ENCODE measurements at places on chromosomes 4 and X.

DNA sequence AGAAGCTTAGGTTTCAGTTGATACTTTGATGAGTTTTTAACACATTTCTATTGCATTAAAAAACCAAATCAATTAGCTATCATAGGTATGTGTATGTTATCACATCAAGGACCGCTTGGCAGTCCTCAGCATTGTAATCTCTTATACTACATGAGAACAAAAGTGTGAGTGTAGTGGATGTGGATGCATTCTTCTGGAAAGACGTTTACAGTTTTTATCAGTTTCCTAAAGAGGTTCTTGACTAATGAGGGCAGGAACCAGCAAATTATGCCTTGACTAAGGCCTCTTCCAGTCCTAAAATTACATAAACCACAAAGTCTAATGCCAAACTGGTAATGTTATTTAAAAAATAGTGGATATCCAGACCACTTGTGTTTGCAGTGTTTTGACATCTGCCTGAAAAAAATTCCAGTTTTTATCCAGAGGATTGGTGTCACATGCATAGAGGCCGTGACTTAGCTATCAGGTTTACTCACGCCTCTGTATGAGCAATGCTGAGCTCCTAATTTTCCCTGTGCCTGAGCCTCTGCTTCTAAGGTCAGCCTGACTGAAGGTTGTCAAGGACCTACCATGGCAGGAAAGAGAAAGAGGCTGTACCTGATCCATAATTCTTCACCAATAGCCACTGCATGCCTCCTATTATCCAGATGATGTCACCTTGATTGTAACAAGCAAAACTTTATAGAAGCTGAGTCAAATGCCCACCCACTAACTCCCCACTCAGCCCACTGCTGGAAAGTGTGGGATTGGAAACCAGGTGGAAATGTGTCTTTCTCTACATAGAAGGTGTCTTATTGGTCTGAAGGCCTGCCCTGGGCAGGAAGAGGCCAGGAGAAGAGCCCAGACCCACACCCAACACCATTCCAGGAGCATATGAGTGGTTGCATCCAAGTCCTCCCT lies 68.7 kb downstream of the ENPP6 start:
- peak; percentile 25 for DNase-seq

DNA sequence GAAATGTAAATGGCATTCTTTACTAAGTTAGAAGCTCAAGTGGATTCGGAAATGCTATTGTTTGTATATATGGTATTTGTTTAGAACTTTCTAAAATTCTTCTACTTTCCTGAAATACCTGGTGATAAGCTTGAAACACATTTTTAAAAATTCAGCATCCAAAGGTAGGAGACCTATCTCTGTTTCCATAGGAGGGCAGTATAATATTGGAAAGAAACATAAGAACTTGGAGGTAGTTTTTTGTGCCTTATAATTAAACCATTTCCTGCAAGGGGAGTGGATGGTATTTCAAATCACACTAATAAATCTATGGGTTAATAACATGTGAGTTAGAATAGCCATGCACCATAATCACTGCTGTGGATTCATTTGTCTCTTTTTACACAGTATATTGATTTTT lies 217.4 kb upstream of the AADAT start:
- peak; percentile 14 for DNase-seq

DNA sequence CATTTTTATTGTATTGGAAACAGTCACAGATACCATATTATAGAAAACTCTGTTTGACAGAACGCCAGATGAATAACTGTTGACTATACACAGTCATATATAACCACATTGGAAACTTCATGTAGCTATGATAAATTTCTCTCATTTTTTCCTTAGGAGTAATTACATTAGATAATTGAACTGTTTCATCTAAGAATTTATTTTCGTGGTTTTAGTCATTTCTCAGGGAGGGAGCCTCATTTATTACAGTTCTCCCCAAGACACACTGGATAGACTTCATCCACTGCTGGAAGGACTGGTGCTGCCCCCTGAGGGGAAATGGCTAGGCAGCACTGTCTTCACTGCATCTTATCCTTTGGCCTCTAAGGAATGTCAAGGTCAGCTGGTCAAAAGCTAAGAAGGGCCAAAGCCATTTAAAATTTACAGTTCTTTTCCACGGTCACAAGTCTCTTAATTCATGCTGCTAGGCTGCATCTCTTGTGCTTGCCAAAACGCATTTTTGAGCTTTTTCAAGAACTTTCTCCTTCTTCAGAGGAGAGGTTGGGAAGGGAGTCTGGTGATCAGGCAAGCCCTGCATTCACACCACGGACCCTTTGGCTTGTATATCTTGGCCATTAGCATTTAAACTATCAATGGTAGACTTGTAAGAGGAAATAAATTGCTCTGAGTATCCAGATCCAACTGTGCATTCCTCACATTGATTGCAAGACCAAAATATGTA lies 145.1 kb downstream of the CBR4 start:
- peak; percentile 80 for DNase-seq

DNA sequence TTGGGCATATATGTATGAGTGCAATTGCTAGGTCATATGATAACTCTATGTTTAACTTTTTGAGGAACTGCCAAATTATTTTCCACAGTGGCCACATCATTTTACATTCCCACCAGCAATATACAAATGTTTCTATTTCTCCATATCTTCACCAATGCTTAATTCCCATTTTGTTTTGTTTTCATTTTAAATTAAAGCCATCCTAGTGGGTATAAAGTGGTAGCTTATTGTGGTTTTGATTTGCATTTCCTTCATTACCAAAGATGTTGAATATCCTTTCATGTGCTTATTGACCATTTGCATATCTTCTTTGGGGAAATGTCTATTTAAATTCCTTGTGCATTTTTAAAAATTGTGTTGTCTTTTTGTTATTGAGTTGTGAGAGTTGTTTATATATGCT lies 36.7 kb upstream of the SCOC start:
- DNase-seq: no peak

GRCh38 chr4:112329672-112330375 lies 32.7 kb downstream of the ALPK1 start:
- DNase-seq: no peak

GRCh38 chr4:1047976-1048772 lies 36.7 kb downstream of the FGFRL1 start:
- no peak for DNase-seq
